ENCODE measurements at places on chromosomes 2 and 18. TPM values are rescaled to one million over a fixed set of nuclear protein-coding genes. Genes with fewer than 3 reads are reported as not detected.

DNA sequence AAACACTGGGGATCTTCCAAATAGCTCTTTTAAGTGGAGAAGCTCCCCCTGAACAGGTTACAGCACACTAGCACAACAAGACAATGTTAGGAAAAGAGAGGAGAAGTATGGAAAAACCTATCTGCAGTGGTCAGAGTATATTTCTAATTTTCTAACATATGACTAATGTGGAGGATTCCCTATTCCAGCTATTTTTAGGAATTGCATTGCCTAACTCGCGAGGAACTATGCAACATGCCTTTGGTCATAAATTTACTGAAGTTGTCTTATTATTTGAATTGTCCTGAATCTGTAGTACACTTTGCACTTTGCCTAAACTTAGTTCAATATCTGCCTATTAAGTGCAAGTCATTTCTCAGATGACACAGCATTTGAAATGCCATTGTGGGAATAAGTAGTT, 381.4 kb downstream of the CCDC85A start:
- no peak for DNase-seq

GRCh38 chr2:214050731-214051130, 360.1 kb upstream of the VWC2L start:
- DNase-seq = no peak

L3MBTL4 gene
- 8.7 TPM for total RNA-seq

- no peak for DNase-seq
Measured at GRCh38 chr2:23526835-23527790, 142.1 kb downstream of the KLHL29 start.

GRCh38 chr2:74481961-74482800, 617 bp downstream of the CCDC142 start:
- DNase-seq = no peak

MARCHF4 gene
- not detected for total RNA-seq

PID1 gene
- not detected for total RNA-seq

SLC11A1 gene
- total RNA-seq = 0.56 TPM

- DNase-seq = peak; percentile 72
Measured at GRCh38 chr2:96528006-96528699, 8.4 kb upstream of the ARID5A start.

DNA sequence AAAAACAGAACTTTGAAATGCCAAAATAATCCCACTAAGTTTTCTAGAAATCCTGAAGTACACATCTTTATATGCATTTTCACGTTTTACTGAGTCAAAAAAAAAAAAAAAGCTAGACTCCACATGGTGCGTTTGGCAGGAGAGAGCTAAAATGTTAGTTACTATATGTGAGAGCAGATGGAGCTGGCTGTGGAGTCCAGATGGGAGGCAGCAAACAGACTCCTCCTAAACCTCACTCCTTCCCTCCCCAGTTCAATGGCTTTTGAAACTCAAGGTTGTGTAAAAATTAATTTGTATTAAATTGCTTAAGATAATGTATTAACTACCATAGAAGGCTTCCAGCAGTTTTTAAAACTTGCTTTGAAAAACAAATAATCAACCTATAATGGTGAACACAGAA, 248.8 kb downstream of the AGPS start:
- no peak for DNase-seq

DNA sequence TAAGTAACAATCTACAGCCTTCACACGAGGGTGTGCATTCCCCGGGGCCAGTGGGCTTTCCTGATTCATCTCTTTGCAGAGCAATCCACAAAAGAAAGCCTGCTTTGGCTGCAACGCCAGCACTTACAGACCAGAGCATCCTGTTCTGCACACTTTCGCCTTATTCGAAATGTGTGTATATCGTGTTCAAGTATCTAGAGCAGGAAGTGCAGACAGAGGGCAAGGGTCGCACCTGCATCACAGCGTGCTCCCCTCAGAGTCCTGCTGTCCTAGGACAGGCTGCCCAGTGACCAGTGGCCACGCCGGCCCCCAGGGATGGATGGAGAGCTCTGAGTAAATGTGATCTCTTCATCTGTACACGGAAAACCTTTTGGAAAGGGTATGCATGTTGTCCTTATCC, 264.3 kb downstream of the ZNF516 start:
- no peak for DNase-seq

DNA sequence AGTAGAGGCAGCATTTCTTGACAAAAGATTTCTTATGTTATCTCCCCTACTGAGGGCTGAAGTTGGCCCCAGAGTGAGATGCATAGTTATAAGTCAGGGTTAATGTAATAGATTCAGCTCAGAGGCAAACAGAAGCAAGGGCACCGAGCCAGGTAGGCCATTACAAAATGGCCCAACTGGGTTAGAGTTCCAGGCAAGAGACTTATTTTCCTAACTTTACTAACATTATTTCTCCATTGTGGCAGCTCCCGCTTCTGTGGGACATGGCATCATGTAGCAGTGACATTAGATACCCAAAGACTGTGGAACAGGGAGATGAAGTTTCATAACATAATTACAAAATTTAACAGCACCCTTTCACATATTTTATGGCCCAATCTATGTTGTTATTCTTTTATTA, 27.1 kb downstream of the TSPYL6 start:
- DNase-seq = no peak

- DNase-seq = no peak
Measured at GRCh38 chr2:101357376-101357775, 29.9 kb downstream of the CREG2 start.

ZNF521 gene
- not detected for total RNA-seq

- DNase-seq = no peak
Measured at GRCh38 chr2:26189751-26190150, 16.9 kb downstream of the GAREM2 start.

- no peak for DNase-seq
Measured at GRCh38 chr2:149082735-149083134, 44.2 kb downstream of the LYPD6B start.

DNA sequence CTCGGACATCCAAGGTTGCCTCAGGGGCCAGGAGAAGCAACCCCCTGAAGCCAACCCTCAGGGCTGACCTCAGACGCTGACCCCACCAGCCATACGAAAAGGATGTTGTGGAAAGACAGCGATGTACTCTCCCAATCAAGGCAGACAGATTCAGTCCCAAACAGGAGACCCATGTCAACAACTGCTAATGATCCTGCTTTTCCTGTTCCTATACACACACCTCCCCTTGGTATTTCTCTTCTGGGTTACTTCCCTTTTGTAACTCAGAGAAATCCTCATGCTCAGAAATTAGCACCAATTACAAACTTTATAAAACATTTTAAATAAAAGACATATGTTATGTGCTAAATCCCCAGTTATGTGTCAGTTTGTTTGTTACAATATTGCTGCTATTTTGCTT, 120.8 kb downstream of the PID1 start:
- DNase-seq = no peak

DYNAP gene
- not detected for total RNA-seq

- no peak for DNase-seq
Measured at GRCh38 chr2:156784020-156784701, 348.0 kb downstream of the GPD2 start.

GRCh38 chr2:202643012-202643858, 8.5 kb downstream of the FAM117B start:
- DNase-seq = no peak

GRCh38 chr2:221943076-221943810, 355.6 kb downstream of the PAX3 start:
- DNase-seq = no peak

CHST10 gene
- 15.7 TPM for total RNA-seq

DNA sequence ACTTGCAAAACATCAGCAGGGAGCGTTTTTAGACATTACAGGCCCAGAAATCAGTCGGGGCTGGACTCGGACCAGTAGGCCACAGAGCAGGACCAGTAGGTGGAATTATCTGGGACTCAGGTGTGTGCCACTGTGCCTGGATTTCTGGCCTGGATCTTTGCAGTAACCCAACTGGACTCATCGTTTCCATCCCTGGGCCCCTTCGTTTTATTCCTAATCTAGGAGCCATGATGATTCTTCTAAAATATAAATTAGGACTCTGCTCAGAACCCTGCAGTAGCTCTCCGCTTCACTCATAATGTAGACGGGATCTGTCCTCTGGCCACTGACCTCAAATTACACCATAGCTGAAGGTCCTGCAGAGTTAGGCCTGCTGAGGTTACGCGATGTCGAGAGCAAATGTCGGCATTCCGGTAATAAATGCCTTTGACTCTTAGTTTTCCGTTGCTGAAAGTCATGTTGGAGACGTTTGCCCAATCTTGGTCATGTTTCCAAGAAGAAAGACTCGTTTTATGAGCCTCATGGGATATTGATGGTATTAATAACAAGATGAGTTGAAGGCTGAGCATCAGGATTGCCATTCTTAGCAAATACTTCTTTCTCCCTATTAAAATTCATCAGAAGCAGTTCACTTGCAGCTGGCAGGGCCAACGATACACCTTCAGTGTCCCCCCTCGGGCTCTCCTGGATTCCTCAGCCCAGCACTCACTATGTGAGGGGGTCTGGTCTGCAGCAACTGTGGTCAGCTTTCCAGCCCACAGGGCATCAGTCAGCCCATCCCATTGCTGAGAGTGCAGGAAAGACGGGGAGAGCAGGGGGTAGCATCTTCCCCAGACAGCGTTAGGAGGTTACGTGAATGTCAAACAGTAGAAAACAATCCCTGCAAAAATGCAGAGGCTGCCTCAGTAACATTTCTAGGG, 39.9 kb upstream of the KLF11 start:
- DNase-seq = no peak

- DNase-seq = no peak
Measured at GRCh38 chr2:76809136-76809535, 713.0 kb downstream of the LRRTM4 start.

GRCh38 chr2:135637456-135638087, 104.1 kb upstream of the UBXN4 start:
- no peak for DNase-seq

HYCC2 gene
- total RNA-seq = 17.4 TPM

GRCh38 chr18:75276818-75277609, 66.4 kb downstream of the TSHZ1 start:
- DNase-seq = no peak

DNA sequence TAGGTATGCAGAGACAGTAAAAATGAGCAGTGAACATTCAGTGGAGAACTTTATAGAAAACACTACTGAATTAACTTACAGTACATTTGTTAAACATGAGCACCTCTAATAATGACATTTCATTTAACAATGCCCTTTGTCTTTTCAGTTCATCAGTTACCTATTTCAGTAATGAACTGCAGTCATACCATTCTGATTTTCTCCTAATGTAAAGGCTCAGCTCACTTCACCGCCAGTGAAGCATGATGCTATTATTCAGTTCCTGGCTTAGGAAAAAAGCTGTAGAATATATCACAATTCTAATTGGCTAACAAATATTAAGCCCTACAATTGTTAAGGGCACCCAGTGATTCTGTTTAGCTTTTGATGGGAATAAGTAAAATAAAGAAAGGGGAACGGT, 37.1 kb upstream of the CCDC93 start:
- DNase-seq = no peak

ALPP gene
- total RNA-seq = not detected

- no peak for DNase-seq
Measured at GRCh38 chr2:205408696-205409095, 273.6 kb upstream of the NRP2 start.

GRCh38 chr18:27110319-27110718, 74.8 kb downstream of the CHST9 start:
- DNase-seq = no peak

GRCh38 chr2:71856773-71857525, 290.7 kb downstream of the CYP26B1 start:
- DNase-seq = no peak

MPPE1 gene
- 24.0 TPM for total RNA-seq

DNA sequence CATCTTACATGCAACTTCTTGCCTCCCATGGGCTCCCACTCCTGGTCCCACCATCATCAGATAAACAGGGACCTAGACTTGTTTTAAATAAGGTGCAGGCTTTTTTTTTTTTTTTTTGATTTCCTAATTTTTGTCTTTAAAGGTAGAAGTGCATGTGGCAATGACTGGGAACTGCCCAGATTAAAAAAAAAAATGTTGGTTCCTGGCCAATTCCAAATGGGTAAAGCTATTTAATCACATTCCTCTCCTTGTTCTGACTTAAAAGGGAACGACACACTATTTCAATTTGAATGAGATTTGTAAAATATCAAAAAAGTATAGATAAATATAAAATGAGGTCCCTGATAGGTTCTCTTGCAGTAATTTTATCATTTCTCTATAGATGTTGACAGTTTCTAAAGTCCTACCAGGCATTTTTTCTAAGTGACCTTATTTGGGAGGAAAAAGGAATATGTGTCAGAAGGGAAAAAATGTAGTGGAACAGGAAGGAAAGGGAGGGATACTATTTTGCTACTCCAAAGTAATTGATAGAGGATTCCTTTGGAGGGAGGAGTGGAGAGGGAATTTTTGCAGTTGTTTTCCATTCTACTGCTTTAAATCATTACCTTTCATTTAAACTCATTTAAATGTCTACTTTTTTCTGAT, 43.3 kb downstream of the DDX1 start:
- DNase-seq = no peak

RGPD4 gene
- total RNA-seq = not detected

- DNase-seq = no peak
Measured at GRCh38 chr2:3604207-3604877, 9.4 kb downstream of the COLEC11 start.

- no peak for DNase-seq
Measured at GRCh38 chr18:12238826-12239225, 15.3 kb upstream of the CIDEA start.

- no peak for DNase-seq
Measured at GRCh38 chr2:196980001-196980400, 53.5 kb upstream of the PGAP1 start.

WNT6 gene
- total RNA-seq = not detected

GRCh38 chr2:233399306-233400225, 45.3 kb downstream of the DGKD start:
- no peak for DNase-seq

- no peak for DNase-seq
Measured at GRCh38 chr2:185502351-185502750, 236.3 kb upstream of the FSIP2 start.

ESCO1 gene
- 11.6 TPM for total RNA-seq

GRCh38 chr2:219415580-219416234, 2.5 kb upstream of the DES start:
- DNase-seq = no peak

- no peak for DNase-seq
Measured at GRCh38 chr2:186503827-186504606, 18.0 kb downstream of the ZC3H15 start.

- DNase-seq = no peak
Measured at GRCh38 chr18:42614619-42615293, 500.7 kb downstream of the RIT2 start.

- DNase-seq = no peak
Measured at GRCh38 chr2:138949517-138949916, 169.3 kb upstream of the NXPH2 start.

SERPINB10 gene
- total RNA-seq = 21.6 TPM

SELENOI gene
- total RNA-seq = 29.1 TPM
